Stimulated activated CD4-positive, alpha-beta T cell treated with anti-CD3 and anti-CD28 coated beads, Interleukin-1b, Interleukin-23, amount 100 ng/mL, for 1 hour (primary cell): ENCODE measurements at places on chromosomes 7 and 10.

DNA sequence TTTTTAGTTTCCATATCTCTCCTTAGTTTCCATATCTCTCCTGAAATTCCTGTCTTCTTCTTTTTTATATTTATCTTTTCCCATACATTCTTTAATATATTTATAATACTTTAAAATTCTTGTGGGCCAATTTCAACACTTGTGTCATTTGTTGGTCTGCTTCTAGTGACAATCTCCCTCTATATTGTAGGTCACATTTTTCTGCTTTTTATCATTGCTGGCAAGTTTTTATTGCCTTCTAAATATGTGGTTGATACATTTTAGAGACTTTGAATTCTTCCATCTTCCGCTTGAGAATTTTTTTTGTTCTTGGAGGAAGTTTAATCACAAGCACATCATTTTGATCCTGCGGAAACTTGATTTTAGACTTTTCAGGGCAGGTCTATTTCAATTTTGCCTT lies 26.0 kb upstream of the OPN4 start:
- DNase-seq = no peak

- no peak for DNase-seq
Measured at GRCh38 chr7:144866189-144866588, 30.3 kb upstream of the TPK1 start.

GRCh38 chr10:129440247-129440646 lies 26.8 kb upstream of the MGMT start:
- no peak for DNase-seq

- DNase-seq = no peak
Measured at GRCh38 chr7:4257146-4258111, 424.7 kb upstream of the FOXK1 start.

DNA sequence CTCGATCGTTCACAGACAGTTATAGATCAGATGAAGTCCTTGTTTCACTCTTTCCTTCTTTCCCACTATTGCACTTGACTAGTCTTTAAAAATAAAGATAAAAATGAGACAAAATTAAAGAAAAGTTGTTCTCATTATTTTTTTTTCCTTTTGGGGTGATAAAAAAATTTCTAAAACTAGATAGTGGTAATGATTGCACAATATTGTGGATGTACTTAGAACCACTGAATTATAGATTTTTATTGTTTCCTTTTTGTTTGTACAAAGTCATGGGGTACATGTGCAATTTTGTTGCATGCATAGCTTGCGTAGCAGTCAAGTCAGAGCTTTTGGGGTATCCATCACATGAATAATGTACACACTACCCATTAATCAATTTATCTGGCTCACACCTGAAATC lies 97.3 kb downstream of the PHTF2 start:
- no peak for DNase-seq

GRCh38 chr10:1057106-1057657 lies 997 bp downstream of the WDR37 start:
- no peak for DNase-seq

DNA sequence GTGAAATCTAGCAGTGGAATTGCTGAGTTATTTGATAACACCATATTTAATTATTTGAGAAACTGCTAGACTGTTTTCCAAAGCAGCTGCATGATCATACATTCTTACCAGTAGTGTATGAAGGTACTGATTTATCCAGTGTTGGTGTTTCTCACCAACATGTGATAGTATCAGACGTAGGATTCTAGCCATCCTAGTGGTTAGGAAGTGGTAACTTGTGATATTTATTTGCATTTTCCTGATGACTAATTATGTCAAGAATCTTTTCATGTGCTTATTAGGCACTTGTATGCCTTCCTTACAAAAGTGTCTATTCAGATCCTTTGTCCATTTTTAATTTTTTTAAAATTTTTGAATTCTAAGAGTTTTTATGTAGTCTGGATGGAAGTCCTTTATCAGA lies 54.2 kb upstream of the PLXDC2 start:
- DNase-seq = no peak

DNA sequence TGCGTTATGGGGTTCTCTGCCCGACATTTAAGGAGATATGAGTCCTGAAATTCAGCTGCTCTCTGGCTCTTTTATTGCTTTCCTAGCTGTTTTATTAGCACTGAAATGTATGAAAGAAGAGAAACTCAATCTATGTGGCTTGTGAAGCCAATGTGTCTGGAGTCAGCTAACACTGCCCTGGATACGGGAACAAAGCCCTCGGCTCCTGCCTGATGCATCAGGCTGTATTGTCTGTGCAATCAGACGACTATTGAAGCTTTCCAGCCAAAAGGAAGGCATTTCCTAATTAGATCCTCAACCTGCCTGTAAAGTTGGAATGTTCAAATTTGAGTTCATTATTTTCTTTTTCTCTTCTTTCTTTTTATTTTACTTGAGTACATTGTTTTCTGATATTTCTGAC lies 22.0 kb upstream of the TM9SF3 start:
- no peak for DNase-seq

DNA sequence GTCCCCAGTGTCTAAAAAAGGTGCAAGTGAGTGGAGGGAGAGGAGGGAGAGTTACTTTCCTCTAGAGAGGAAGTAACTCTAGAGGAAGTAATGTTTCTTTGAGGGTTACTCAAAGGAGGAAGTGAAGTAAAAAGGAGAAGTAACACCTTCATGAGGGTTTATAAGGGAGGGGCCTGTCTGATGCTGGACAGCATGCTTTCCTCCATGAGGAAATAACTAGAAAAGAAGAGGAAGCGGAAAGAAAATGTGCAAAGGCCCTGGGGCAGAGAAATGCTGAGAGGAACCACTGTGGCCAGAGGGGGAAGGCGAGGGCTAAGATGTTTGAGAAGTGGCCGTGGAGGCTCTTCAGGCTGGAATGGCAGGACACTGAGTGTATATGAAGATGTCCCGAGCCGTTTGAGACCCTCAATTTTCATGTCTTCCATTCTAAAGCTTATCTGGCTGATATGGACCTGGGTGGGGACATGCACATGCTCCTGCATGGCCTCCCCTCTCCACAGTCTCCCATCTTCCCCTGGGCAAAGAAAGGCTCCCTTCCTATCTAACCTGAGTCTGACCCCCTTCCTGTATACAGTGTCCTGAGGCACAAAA lies 3.4 kb upstream of the SLC18A2 start:
- no peak for DNase-seq

DNA sequence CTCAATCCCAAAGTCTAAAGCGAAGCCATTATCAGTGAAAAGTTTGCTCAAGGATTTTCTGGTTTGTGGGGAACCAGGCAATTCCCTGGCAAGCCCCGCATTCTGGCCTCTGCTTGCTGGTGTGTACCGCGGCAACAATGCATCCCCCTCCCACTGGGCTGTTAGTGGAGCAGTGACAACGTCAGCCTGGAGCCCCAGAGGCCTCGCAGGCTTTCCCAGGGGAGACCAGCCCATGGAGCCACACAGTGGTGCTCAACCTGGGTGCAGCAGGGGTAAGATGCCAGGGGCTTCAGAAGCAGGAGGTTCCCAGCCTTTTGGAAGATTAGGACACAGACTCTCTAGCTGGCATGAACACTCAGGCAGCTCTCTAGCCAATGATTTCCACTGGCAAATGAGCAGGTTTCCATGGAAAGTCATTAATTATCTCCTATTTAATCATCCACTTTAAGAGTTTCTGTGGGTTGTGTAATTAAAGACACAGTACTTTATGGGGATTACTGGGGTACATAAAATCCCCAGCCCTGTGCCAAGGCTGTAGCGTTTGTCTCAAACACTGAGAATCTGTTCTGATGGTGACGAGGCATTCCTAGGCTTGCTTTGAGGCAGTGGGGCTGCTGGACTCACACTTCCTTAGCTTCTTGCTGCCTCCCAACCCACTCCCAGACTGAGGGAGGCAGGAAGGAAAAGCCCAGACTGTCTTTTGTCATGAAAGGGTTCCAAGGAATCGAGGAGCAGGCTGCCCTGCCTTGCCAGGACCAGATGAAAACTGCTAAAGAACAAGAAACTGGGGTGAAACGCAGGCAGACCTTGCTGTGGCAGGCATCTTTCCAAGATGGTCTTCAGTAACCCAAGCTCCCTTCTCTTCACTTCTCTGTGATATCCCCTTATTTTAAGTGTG lies 411.9 kb upstream of the SHH start:
- DNase-seq = no peak

DNA sequence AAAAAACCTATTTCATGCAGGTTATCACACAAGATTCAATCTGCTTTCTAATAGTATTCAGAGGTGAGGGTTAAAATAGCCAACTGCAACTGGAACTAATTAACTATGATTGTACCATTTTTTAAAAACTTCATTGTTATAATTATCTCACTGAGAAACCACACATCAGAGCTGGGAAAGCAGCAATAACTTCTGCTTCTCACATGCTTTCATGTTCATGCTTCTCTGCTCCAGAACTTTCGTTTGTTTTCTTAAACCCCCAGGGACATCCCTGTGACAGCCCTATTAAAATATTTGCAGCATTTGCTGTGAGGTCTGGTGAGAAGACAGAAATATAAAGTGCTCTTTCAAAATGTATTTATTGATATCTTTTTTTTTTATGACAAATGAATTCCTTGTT lies 389.0 kb upstream of the SORCS1 start:
- no peak for DNase-seq
